Ovary (tissue), 10 donors: ENCODE measurements at places on chromosomes 12 and 14. TPM values are rescaled to one million over a fixed set of nuclear protein-coding genes. Genes with fewer than 3 reads are reported as not detected.
A peak's percentile ranks its signal among the peaks of the same experiment; 100 is the strongest.

GRCh38 chr14:104743461-104744380 lies 9.2 kb upstream of the SIVA1 start:
- H3K27ac ChIP-seq: no peak overlapping the region
- H3K27me3 ChIP-seq: no peaks in the 10 kb centered on the region
- H3K4me3 ChIP-seq: no peak overlapping the region
- no peaks in the 10 kb centered on the region for H3K36me3 ChIP-seq
- DNase-seq: no peak

The GDF11 gene
- polyA plus RNA-seq: 3.4 TPM

GRCh38 chr12:52207106-52207505 lies 15.3 kb upstream of the KRT80 start:
- peaks cover 1% of the 10 kb centered on the region for H3K4me1 ChIP-seq
- DNase-seq: peak; percentile 2
- no peaks in the 10 kb centered on the region for H3K36me3 ChIP-seq
- no peaks in the 10 kb centered on the region for H3K27me3 ChIP-seq
- H3K4me3 ChIP-seq: no peak overlapping the region

DNA sequence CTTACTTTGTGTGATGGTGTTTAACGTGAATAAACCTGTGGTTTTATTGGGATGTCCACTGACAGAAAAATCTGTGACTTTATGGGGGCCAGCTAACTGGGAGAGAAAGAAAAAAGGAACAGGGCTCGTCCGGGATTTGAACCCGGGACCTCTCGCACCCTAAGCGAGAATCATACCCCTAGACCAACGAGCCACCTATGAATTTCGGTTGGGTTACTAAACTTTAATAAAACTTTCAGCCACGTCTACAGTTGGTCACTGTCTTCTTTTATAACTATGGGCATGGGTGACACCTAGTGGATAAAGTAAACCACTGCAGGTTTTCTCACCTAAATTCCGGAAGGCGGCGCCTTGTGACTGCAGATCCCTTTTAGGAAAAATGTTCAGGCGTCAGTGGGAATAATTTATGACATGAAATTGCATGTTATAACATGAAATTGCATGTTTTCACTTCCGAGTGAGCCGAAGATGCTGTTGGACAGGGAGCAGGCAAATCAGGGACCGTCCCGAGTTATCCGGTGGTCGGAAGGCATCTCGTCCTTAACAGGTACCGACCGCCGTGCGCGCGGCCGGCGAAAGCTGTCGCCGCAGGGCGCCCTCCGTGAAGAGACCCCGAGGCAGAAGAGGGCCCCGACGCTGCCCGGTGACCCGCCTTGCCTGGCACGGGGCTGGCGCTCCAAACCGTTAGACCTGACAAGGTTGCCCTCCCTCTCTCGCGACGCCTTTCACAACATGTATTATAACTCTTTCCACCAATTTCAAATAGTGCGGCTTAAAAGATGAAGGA lies 18.2 kb upstream of the RNASE12 start:
- no peaks in the 10 kb centered on the region for H3K4me1 ChIP-seq
- H3K36me3 ChIP-seq: no peaks in the 10 kb centered on the region
- H3K4me3 ChIP-seq: peak overlapping the region; percentile 93
- peak; percentile 53 for DNase-seq
- no peaks in the 10 kb centered on the region for H3K27me3 ChIP-seq

- no peak for DNase-seq
- H3K36me3 ChIP-seq: no peaks in the 10 kb centered on the region
- H3K27me3 ChIP-seq: no peaks in the 10 kb centered on the region
These were observed 214.2 kb downstream of the ADAMTS20 start for GRCh38 chr12:43337571-43338444.

The PLBD2 gene
- polyA plus RNA-seq: 45.0 TPM

- no peak for DNase-seq
- H3K4me1 ChIP-seq: no peaks in the 10 kb centered on the region
- H3K4me3 ChIP-seq: no peak overlapping the region
- no peaks in the 10 kb centered on the region for H3K36me3 ChIP-seq
- H3K27me3 ChIP-seq: no peaks in the 10 kb centered on the region
These were observed 126.6 kb downstream of the KSR2 start for GRCh38 chr12:117842220-117842619.

The LRRC10 gene
- not detected for polyA plus RNA-seq

The KHNYN gene
- 44.4 TPM for polyA plus RNA-seq

The SLC25A21 gene
- polyA plus RNA-seq: 0.90 TPM

DNA sequence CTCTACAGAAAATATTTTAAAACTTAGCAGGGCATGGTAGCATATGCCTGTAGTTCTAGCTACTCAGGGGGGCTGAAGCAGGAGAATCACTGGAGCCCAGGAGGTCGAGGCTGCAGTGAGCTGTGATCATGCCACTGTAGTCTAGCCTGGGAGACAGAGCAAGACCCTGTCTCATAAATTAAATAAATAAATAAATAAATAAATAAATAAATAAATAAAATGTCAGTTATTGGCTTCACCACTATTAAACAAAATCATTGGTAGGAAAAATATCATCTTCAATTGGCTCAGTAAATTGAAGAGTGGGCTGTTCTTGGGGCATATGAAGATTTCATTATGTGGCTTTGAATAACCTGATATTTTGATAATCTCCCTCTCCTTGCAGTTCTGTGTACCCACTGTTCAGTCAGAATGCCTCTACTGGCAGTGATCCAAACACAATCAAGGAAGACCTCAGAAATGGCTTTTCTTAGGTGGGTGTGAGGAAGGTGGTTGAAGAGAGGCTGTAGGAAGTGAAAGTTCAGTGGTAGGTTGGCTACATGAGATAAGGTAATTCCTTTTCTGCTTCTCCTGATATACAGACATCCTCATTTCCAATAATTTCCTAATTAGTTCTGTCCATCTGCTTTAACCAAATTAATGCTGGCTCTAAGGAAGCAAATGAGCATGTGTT lies 175.8 kb downstream of the MSRB3 start:
- H3K36me3 ChIP-seq: no peaks in the 10 kb centered on the region
- H3K4me3 ChIP-seq: no peak overlapping the region
- H3K4me1 ChIP-seq: peaks cover 6% of the 10 kb centered on the region
- no peak overlapping the region for H3K27ac ChIP-seq
- H3K27me3 ChIP-seq: no peaks in the 10 kb centered on the region

The LBHD2 gene
- polyA plus RNA-seq: not detected

DNA sequence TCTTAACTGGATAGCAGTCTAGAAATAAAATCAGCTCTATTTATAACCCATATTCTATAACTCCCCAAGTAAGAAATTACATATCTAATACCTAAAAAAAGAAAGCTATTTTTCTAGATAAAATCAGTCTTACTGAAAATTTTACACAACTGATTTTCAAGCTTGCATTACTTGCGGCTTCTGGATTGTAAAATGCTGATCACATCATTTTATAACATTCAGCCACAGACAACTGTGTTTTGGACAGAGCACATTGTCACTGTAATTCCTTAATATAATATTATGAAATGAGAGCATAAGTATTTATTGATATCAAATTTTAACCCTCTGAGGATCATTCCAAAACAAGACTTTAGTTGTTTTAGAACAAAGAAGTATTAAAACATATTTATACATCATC lies 78.5 kb upstream of the ARID2 start:
- H3K27me3 ChIP-seq: no peaks in the 10 kb centered on the region
- H3K4me3 ChIP-seq: no peak overlapping the region
- no peaks in the 10 kb centered on the region for H3K36me3 ChIP-seq
- H3K4me1 ChIP-seq: no peaks in the 10 kb centered on the region

- no peaks in the 10 kb centered on the region for H3K4me1 ChIP-seq
- no peak for DNase-seq
- no peak overlapping the region for H3K4me3 ChIP-seq
- no peaks in the 10 kb centered on the region for H3K27me3 ChIP-seq
- H3K36me3 ChIP-seq: no peaks in the 10 kb centered on the region
These were observed 218.6 kb upstream of the FOXN3 start for GRCh38 chr14:89635615-89636014.

The RBP5 gene
- polyA plus RNA-seq: 6.1 TPM

The PSMD9 gene
- polyA plus RNA-seq: 58.7 TPM

- peak overlapping the region; percentile 87 for H3K27ac ChIP-seq
- peak overlapping the region; percentile 87 for H3K4me3 ChIP-seq
- no peaks in the 10 kb centered on the region for H3K27me3 ChIP-seq
- no peaks in the 10 kb centered on the region for H3K36me3 ChIP-seq
- H3K4me1 ChIP-seq: peaks cover 11% of the 10 kb centered on the region
These were observed 9.7 kb upstream of the TDG start for GRCh38 chr12:103955811-103956508.

DNA sequence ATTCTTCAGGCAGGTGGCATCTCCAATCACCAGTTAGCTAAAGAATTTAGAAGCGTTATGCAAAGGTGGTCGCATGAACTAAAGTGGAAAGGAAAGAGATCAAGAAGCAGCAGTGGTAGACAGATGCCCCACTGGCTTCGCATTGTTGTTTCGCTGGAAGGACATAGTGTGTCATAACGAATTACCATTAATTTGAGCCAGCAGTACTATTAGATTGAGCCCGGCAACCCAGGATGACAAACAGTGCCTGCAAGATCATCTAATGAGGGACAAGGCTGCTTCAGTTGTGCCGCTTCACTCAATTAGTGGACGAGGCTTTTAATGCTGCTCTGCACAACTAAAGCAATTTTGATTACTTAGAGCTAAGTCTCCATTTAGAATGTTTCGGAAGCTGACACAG lies 274.5 kb upstream of the SOX5 start:
- H3K27me3 ChIP-seq: no peaks in the 10 kb centered on the region
- H3K4me3 ChIP-seq: no peak overlapping the region
- H3K4me1 ChIP-seq: no peaks in the 10 kb centered on the region
- no peak for DNase-seq
- no peak overlapping the region for H3K27ac ChIP-seq

DNA sequence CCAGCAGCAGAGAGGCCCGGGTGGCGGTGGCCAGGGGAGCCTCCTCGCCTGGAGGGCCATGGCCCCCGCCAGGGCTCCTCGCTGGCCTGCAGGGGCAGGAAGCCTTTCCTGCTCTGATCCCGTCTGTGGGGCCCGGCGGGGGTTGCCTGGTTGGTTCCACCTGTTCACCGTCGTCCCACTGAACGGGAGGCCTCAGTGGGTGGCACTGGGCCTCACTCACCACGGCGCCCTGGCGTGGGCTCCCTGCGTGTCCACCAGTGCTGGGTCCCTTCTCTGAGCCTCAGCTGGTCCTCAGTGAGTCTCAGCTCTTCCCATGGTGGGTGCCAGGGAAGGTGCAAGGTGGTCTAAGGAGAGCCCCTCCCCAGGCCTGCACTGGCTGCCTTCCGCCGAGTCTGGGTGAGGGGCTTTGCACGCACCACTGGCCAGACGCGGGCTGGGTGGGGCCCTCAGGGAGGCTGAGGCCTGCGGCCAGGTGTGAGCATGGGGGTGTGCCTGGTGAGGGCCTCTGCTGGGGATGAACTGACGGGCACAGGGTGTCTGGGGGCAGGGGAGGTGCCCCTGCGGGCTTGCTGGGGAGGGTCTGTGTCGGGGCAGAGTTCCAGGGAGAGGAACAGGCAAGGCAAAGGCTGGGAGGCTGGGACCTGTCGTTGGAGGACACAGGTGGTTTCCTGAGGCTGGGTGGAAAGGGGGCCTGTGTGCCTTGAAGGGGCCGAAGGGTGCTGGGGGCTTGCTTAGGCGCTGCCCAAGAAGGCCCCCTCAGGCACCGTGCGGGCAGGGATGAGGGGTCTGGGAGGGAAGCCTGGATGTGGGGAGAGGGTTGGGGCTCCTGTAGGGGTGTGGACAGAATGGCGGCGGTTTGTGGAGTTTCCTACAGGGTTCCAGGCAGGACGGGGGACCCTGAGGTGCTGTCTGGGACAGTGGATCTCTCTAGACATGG lies 339.8 kb downstream of the TMEM121 start:
- no peaks in the 10 kb centered on the region for H3K36me3 ChIP-seq
- no peak overlapping the region for H3K4me3 ChIP-seq
- no peak overlapping the region for H3K27ac ChIP-seq
- peak; percentile 4 for DNase-seq
- H3K4me1 ChIP-seq: no peaks in the 10 kb centered on the region
